ENCODE measurements at places on chromosomes 13 and 19. TPM values are rescaled to one million over a fixed set of nuclear protein-coding genes. Genes with fewer than 3 reads are reported as not detected.

ZNF208 gene
- polyA plus RNA-seq, result 12.4 TPM

SIGLEC11 gene
- 3.4 TPM for polyA plus RNA-seq

CACNG6 gene
- polyA plus RNA-seq, result 0.79 TPM

KIR3DL2 gene
- not detected for polyA plus RNA-seq

INSL3 gene
- polyA plus RNA-seq, result 0.54 TPM

CEACAM21 gene
- 1.8 TPM for polyA plus RNA-seq

GRCh38 chr19:49339301-49340068 lies 4.3 kb downstream of the CD37 start:
- peak; percentile 79 for DNase-seq

DNA sequence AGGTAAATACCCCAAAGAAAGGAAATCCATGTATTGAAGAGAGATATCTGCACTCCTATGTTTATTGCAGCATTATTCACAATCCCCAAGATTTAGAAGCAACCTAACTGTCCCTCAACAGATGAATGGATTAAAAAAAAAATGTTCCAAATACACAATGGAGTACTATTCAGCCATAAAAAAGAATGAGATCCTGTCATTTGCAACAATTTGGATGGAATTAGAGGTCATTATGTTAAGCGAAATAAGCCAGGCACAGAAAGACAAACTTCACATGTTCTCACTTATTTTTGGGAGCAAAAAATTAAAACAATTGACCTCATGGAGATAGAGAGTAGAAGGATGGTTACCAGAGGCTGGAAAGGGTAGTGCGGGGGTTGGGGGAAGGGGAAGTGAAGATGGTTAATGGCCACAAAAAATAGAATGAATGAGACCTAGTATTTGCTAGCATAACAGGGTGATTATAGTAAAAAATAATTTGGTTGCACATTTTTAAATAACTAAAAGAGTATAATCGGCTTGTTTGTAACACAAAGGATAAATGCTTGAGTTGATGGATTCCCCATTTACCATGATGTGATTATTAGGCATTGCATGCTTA lies 9.7 kb upstream of the ZNF709 start:
- DNase-seq, result no peak

- no peak for DNase-seq
Measured at GRCh38 chr19:30667227-30667626, 295.0 kb downstream of the ZNF536 start.

GRCh38 chr13:80177327-80177726 lies 163.6 kb downstream of the SPRY2 start:
- DNase-seq, result no peak

GRCh38 chr19:15404097-15404779 lies 14.6 kb downstream of the AKAP8L start:
- no peak for DNase-seq

- DNase-seq, result no peak
Measured at GRCh38 chr13:22235950-22236290, 565.0 kb downstream of the FGF9 start.

- no peak for DNase-seq
Measured at GRCh38 chr13:77034881-77035280, 7.9 kb upstream of the FBXL3 start.

DNA sequence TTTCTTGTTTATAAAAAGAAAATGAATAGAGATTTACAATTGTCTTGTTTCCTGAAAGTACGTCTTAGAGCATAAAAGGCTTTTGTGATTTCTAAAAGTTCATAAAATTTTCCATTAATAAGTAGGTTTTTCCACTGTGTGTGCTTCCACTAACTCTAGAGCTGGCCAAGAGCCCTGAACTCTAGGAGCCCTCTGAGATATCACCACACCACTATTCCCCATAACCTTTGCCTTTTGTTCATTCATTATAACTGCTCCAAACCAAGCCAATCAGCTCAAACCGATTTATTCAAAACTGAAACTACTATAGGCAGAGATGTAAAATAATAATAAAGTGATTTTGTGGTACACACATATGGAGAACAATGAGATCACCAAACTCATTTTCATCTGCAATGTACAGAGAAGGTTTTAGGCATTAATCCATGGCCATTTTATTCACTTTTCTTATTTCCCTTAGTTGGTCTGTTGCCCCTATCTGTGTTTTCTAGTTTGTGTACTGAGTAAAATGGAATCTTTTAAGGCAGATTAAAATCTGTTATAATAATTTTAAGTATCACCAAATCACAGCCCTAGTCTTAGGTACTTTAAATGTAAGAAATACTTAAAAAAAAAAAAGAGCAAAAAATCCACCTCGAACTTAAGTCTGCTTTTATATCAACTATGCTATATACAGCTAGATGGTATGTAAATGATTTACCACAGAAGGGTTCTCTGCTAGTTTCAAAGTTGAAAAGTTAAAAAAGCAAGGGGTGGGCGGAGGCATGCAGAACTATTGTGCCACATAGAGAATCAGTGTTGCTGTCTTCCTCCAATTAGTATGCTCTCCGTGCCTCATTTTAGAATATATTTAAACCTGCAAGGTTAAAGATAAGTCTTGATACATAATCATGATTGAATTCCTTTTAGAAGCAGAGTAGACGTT lies 311.3 kb downstream of the KLF12 start:
- no peak for DNase-seq

DNA sequence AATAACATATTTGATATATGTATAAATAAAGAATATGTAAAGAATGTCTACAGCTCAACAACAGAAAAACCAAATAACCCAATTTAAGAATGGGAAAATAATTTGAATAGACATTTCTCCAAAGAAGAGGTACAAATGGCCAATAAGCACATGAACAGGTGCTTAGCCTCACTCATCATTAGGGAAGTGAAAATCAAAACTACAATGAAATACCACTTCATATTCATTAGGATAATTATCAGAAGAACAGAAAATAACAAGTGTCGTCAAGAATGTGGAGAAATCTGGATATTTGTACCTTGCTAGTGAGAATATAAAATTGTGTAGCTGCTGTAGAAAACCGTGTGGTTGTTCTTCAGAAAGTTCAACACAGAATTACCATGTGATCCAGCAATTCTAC lies 8.4 kb upstream of the SUPT20H start:
- DNase-seq, result no peak

- DNase-seq, result no peak
Measured at GRCh38 chr19:35094656-35095055, 21.0 kb upstream of the FXYD3 start.

GRCh38 chr13:45402641-45403040 lies 15.5 kb downstream of the SLC25A30 start:
- DNase-seq, result no peak

DNA sequence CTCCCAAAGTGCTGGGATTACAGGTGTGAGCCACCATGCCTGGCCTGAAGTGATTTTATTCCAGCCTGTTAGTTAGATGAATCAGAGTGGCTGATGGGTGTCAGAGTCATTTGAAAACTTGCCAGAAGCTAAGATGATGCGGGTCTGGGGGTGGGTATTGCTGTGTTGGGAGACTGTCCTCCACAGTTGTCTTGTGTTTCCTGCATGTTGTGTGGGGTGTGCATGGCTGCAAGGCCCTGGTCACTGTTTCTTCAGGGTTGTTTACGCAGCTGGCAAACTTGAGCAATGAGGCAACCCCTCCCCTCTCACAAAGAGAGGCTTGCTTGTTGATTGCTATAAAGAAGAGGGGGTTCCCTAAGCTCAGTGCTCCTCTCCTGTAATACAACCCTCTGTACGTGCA lies 71.8 kb downstream of the TRPM4 start:
- no peak for DNase-seq

GRCh38 chr13:113901231-113901630 lies 37.4 kb upstream of the GAS6 start:
- DNase-seq, result no peak

DNA sequence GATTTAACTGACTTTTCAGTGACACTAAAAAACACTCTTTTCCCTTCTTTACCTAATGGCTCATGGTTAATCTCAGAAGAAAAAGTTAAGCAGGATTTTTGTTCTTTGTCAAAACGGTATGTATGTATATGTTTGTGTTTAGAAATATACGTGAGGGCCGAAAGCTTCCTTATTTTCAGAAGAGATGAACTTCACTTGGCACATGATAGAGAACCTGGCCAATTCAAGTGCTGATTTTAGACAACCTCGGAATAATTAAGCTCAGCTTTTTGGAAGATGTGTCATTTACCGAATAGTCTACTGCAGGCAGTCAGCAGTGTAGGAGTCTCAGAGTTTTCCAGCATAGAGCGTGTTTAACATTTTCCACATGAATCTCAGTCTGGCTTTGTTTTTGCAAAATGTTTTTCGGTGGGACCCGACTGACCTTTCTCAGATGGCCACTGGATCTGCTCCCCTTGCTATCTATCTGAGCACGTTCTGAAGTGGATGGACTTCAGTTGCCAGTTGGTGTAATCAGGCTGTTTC lies 4.6 kb downstream of the RNASEH2B start:
- no peak for DNase-seq

DNA sequence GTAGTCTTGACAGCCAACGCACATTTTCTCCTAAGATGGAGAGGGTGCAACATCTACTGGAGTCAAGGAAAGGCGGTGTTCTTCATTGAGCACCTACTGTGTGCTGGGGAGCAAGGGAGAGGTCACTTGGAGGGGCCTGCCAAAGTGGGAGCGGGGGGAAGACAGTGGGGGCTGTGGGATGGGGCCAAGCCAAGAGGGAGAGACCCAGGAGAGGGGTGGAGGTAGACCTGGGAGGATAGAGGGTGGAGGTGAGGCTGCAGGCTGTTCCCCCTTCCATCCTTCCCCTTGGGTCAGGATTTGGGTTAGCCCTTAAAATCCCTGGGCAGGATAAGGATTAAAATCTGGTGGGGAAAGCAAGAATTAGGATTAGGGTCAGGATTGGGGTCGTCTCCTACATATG lies 1.7 kb upstream of the PLPP2 start:
- DNase-seq, result no peak

GRCh38 chr13:66984241-66984640 lies 245.9 kb downstream of the PCDH9 start:
- no peak for DNase-seq

DNA sequence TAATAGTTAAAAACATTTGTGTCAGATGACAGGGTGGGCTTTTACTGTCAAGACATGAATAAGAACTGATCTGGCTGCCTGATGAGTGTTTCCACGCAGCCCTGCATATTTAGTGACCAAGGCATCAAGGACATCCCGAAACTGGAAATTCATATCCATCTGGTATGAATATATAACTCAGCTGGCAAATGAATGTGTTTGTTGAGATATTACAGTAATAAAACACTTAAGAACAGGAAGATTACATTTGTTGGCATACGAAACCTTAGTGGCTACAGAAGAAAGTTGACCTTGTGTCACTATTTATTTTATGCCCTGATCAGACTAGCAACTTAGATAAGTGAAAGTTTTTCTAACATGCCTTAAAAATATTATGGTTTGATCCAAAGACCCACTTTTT lies 32.8 kb downstream of the RAP2A start:
- DNase-seq, result no peak

DNA sequence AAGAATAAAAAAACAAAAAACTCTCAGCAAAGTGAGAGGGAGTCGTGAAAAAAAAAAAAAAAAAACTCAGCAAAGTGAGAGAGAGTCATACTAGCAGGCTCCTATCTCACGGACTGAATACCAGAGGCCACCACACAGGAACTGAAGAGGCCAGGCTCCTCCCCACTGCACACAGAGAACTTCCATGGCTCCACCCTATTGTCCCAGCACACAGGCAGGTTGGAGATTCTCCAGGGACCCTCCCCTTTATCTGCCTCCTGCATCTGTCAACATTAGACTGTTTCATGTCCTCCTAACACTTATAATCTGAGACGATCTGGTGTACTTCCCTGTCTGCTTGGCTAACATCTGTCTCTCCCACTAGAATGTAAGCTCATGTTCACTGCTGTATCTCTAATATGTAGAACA lies 37.0 kb upstream of the FARP1 start:
- DNase-seq, result no peak

- no peak for DNase-seq
Measured at GRCh38 chr13:41613471-41613870, 156.1 kb downstream of the RGCC start.

Measured in right renal pelvis (tissue), 4 donors.